ENCODE measurements at places on chromosomes 4 and X.

DNA sequence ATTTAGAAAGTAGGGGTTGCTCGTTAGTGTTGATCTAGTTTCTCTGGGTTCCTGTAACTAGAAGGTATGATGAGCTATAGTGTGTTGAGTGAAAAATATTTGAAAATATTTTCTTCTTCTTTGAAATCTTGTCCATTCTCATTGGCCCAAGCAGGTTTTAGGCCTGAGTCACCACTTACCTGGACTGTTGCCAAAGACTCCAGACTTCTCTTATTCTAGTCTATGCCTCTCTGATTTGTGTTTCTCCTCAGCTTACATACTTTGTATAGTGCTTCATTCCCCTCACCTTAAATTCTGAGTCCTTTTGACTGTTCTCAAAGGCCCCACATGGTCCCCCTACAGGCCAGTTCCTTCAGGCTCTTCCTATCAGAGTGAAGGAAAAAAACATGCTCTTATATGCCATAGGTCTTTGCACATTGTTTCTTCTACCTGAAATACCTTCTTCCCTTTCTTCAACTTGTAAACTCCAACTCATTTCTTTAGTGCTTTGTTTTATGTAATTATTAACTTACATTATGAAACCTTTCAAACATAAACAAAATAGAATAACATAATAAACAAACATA is 258.2 kb downstream of the PPP1R2C start:
- no peak for DNase-seq

GRCh38 chr4:113945906-113946305 is 33.5 kb downstream of the ARSJ start:
- DNase-seq = no peak

DNA sequence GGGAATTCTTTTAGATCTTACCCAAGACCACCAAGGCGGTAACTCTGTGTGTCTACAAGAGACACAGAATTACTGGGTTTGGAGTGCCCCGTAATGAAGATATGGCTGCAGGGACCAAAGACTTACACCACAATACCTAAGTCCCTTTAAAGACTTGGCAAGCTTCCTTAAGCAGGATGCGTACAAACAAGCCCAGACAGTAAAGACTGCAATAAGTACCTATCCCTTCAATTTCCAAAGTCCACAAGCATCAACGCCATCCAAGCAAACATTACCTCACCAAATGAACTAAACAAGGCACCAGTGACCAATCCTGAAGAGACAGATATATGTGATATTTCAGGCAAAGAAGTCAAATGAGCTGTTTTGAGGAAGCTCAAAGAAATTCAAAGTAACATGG is 42.3 kb upstream of the RNF128 start:
- no peak for DNase-seq

- no peak for DNase-seq
Measured at GRCh38 chr4:20253283-20253734, 1.6 kb downstream of the SLIT2 start.

Data from HS-27A (cell line).